ENCODE measurements at places on chromosomes 5 and 9.

DNA sequence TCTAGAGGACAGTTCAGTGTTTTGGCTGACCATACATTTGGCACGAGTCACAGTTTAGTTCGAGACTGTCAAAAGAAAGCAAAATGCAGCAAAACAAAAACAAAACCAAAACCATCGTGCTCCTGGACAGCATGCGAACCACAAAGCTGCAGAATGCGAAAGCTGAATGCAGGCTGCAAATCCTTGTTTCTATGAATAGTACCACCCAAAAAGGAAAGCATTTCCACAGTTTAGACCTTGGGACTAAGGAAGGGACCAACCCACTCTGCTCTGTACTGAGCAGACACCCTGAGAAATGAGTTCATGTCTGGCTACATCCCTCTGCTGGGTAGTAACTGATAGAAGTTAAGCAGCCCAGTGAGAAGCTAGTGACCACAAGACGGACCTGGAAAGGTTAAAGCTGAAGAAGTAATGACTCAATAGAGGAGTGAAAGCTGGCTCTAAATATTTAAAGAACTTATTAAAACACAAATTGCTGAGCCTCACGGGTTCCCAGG, 3.9 kb downstream of the GCNT4 start:
- DNase-seq: no peak

DNA sequence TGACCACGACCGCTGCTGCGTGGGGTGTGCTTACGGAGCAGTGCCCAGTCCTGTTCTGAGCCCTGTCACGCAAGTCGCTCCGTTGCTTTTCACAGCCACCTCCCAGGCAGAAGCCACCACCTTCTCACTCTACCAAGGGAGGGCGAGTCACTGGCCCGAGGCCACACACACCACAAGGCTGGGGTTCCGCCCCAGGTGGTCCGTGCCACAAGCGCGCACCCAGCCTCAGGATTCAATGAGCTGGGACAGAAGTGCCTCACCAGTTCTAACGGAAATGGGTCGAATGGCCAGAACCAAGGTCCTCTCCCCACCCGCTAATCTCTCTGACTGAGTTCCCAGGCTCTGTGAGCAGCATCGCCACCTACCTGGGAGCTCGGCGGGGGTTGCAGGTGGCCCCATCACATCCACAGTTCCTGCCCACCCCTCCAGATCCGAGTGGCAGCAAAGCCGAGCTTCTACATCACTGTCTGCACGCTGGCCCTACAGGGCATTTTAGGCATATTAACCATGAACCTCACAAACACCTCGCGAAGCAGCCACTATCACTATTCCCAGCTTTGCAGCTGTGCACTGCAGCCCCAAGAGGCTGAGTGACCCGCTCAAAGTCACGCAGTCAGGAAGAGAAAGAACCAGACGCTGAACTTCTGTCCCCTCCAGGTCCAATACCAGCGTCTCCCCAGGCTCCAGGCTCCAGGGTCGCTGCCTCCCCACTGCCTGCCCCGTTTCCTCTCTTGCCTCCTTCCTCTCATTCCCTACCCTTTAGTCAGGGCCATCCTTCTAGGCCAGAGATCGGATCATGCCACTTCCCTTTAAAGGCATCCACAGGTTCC, 92.1 kb upstream of the PHYKPL start:
- DNase-seq: no peak

- DNase-seq: no peak
Observed at GRCh38 chr5:152711801-152712388, 306.8 kb upstream of the NMUR2 start.

- no peak for DNase-seq
Observed at GRCh38 chr5:143652108-143652700, 159.8 kb upstream of the HMHB1 start.

- no peak for DNase-seq
Observed at GRCh38 chr5:175859916-175860315, 11.5 kb upstream of the CPLX2 start.

DNA sequence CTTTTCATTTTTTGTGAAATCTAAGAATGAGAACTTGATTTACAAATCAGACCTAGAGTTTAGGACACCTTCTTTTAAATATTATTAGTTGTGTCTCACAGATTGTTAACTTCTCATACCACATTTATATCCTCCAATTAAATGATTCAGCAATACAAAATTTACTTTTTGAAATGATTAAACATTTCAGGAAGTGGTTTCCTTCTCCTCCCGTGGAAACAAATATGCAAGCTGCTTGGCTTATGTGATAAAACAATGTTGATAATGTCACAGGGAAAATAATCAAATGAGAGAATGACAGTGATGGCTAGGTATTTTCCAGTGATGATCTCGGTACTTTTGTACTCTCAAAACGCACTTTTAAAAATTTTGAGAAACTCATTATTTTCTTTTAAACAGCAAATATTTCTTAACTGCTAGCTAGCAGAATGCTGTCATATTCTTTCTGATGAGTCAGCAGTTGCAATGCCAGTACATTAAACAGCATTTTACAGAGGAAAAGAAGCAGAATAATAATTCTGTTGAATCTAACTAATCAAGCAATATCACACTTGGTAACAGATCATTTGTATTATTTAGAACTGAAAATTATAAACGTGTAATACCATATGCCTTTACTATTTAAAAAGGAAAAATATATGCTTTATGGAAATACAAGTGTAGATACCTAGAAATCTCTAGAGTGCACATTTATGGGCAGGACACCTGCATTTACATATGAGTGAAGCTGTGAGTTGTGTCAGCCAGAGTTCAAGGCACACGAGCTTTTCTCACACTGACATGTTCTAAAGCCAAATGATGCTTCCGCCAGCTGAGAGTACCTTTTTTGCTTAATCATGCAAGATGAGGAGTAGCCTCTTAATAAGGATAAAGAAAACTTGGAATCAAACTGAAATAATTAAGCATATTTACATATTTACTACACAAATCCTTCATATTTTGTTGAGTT, 53.6 kb upstream of the CDH18 start:
- DNase-seq: no peak

DNA sequence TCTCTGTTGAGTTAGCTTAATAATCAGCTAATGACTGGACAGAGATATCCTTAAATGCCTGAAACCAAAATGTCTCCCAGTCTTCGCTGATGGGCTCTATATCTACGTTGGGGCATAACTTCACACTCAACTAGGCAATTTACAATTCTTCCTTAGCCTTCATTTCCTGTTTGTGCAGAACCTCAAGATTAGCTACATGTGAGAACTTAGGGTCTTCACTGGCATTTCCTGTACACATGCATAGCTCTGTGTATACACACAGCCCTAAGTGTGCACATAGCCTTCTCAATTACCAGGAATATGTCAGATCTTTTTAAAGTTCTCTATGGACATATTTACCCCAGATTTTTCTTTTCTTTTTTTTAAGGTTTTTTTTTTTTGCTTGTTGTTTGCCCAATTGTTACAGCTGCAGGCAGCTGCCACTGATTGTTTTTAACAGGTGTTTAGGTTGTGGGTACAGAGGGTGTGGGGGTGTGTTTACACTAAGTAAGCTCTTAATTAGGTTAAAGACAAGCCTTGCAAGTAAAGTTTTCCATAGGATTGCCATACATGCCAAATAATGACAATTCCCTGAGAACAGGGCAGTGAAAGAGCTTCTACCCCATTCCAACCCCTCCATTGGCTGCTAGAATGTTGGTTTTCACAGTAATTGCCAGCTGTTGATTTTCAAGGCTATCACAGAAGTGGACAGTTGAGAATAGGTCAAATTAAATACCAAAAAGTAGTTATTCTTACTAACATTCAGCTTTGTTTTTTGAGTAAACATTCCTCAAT, 441.0 kb downstream of the TLE4 start:
- no peak for DNase-seq

DNA sequence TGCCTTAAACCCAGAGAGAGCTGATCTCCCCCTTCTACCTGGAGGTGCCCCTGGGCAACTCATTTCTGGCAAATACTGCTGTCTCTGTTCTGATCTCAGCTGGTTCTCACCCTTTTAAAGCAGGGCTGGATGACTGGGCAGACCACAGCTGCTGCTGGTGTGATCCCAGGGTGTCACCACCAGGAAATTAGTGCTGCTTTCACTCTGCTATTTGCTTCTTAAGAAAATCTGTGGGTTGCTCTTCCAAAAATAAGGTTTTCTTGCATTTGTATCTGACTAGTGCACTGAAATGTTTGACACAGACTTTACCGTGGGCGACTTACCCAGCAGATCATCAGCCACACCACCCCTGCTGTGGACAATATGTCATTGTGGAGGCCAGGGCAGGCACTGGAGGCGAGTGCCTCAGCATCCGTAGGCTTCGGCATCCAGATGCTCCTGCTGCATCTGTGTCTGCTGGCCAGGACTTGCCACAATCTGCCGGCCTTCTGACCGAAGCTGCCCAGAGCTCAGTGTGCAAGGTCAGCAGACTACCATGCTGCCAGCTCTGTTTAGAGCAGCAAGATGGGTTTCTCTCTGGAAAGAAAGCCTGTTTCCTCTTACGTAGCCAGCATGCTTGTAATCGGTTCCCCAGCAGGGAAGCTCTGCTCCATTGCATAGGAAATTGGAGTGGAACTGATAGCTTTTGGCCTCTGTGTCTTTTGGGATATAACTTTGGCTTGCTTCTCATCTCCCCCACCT, 13.6 kb downstream of the ARHGAP26 start:
- DNase-seq: no peak

DNA sequence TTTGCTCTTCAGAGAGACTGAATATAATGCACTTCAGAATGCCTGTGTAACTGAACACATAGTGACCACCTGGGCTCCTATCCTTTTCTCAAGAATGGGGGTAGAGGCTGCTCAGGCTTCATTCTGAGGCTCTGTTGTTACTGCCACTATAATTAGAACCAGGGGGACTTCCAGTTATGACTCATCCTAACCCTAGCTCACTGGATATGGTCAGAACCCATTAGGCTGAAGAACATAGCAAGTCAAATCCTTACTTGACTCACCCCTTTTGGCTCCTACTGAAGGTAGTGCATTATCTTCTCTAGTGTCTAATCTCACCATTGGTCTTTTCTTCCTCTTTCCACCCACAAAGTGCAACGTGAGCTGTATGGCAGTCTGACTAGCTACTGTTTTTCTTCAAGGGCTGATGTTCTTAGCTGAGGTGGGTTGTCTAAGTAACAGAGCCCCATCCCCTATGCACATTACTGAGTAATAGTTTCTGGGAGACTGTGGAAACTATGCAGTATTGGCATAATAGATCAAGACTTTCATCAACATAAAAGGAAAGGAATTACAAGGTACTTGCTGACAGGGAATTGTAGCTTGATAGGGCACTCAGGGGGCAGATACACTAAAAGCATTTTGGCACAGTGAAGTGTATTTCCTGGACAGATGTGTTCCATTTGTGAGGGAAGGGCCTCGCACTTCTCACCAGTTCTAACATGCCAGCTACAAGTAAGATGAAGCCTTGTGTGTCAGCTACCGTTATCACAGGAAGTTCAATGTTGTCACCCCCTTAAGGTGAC, 431.0 kb upstream of the MEF2C start:
- no peak for DNase-seq

GRCh38 chr5:138449501-138450239, 10.8 kb downstream of the REEP2 start:
- peak; percentile 75 for DNase-seq

DNA sequence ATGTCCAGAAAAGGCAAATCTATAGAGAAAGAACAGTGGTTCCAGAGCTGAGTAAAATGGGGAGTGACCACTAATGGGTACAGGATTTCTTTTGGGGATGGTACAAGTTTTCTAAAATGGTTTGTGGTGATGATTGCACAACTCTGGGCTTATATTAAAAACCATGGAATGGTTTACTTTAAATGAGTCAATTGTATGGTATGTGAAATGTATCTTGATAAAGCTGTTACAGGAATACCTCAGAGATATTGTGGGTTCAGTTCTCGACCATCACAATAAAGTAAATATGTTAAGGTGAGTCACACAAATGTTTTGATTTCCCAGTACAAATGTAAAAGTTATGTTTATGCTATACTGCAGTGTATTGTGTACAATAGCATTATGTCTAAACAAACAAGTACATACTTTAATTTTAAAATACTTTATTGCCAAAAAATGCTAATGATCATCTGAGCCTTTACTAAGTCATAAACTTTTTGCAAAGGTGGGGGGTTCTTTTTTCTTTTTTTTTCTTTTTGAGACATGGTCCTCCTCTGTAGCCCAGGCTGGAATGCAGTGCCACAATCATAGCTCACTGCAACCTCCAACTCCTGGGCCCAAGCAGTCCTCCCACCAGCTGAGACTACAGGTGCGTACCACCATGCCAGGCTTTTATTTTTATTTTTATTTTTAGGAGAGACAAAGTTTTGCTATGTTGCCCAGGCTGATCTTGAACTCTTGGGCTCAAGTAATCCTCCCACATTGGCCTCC, 65.9 kb downstream of the SHOC1 start:
- DNase-seq: no peak

DNA sequence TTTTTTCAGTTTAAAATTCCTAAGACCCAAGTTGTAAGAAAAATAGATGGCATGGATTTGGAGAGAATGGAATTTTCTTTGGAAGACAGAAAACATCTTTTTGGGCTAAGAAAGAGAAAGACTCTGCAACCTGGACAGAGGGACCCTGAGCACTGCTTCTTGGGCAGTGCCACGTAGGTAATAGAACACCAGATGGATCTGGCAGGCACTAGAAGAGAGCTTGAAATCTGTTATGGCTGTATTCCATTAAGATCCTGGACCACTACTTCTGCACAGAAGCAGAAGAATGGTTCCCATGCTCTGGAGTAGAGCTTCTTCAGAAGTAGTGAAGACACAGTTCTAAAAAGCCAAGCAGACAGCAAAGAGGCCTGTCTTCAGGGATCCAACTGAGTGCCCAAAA, 306.4 kb upstream of the CD180 start:
- no peak for DNase-seq

GRCh38 chr5:152514827-152515397, 109.8 kb upstream of the NMUR2 start:
- no peak for DNase-seq

- no peak for DNase-seq
Observed at GRCh38 chr9:72013292-72013760, 47.1 kb downstream of the C9orf57 start.

DNA sequence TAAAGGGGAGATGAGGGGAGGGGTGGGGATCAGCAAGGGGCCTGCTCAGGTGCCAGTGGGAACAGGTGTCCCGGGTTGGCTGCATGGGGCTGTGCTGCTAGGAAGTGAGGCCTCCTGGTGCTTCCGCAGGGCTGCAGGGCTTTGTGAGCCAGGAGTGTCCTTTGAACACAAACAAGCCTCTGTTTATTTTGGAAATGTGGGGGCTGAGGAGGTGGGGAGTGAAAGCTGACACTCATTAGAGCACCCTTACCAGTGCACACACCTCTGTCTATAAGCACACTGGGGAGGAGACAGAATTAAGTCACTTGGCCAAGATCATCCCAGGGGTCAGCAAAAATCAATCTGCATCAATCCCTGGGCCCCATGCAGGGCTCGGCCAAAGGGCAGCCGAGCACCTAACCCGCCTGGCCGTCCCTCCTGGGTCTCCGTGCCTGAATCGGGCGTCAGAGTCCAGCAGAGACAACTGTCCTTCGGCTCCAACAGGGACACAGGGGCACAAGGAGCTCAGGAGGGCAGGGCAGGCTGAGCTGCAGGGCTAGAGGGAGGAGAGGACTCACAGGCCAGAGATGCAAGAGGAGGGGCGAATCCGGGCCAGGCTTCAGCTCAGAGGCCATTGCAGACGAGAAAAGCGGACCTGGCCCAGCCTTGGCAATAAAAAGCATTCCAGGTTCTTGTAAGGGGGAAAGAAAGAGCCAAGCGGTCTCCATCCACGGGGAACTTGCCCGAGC, 99.8 kb downstream of the VAV2 start:
- DNase-seq: no peak

- no peak for DNase-seq
Observed at GRCh38 chr5:169712428-169712827, 75.4 kb downstream of the DOCK2 start.

All from activated B cell treated with CpG ODN at 0.5 μM for 24 hours (primary cell).